ENCODE measurements at places on chromosomes 16 and 17. TPM values are rescaled to one million over a fixed set of nuclear protein-coding genes. Genes with fewer than 3 reads are reported as not detected.

DNA sequence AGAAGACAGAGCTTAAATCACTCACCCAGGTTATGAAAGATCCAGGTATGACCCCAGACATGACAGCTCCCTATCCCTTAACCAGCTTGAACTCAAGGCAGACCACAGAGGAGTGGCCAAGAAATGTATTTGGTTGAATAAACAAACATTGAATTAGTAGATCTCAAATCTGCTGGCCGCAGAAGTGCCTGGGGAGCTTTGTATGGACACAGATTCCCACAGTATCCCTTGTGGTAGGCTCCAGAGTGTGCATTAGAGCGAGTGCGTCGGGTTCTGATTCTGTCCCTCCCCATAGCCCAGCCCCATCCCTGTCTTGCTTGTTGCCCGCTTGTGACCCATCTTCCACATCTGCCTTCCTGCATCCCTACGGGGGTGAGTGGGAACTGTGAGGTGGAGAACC is 118.8 kb upstream of the FOXF1 start:
- DNase-seq, result no peak

GRCh38 chr16:4649744-4650442 is 25.3 kb downstream of the MGRN1 start:
- no peak for DNase-seq

GRCh38 chr16:85330694-85331188 is 218.5 kb upstream of the CIBAR2 start:
- no peak for DNase-seq

- no peak for DNase-seq
Observed at GRCh38 chr16:10600782-10601443, 20.5 kb upstream of the EMP2 start.

GRCh38 chr16:24577167-24577566 is 37.8 kb downstream of the RBBP6 start:
- no peak for DNase-seq

GRCh38 chr16:61595605-61596004 is 440.6 kb downstream of the CDH8 start:
- no peak for DNase-seq

- DNase-seq, result no peak
Observed at GRCh38 chr16:51222016-51222415, 70.9 kb upstream of the SALL1 start.

DNA sequence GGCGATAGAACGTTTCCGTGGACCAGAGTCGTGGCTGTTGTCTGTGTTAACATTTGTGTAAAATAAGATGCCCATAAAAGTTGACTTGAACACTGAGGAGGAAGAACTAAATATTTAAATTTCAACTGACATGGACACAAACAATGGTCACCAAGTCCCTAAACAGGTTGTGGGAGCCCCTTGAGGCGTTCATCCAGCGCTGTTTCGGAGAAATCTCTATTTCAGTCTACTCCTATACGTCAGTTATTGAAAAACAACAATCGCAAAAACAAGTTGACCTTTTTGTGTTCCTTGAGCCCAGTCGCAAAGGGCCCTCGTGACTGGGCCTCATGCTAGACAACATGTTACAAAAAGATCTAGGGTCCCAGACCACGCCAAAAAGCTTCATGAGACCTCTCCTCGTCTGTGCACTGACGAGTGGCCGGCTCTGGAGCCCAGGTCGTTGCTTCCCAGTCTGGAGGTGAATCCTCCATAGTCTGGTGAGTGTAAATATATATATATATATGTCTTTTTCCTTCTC is 439 bp upstream of the TMEM231 start:
- no peak for DNase-seq

DNA sequence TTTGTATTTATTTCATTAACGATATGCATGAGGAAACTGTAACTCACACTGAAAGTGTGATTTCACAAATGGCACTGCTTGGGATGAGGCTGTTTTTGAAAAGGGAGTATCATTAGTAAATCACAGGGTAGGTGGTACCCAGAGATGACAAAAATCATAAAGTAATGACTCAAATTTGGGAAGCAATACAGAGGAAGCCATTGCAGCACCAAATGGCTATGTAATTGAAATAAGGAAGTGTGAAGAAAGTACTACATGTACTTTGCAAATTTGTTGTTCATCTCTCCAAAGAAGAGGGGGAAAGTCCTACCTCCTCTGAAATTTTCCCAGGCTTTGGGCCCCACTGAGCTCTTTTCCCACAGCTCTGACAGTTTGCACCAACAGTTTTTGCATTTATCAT is 12.3 kb upstream of the ABCC12 start:
- no peak for DNase-seq

DNA sequence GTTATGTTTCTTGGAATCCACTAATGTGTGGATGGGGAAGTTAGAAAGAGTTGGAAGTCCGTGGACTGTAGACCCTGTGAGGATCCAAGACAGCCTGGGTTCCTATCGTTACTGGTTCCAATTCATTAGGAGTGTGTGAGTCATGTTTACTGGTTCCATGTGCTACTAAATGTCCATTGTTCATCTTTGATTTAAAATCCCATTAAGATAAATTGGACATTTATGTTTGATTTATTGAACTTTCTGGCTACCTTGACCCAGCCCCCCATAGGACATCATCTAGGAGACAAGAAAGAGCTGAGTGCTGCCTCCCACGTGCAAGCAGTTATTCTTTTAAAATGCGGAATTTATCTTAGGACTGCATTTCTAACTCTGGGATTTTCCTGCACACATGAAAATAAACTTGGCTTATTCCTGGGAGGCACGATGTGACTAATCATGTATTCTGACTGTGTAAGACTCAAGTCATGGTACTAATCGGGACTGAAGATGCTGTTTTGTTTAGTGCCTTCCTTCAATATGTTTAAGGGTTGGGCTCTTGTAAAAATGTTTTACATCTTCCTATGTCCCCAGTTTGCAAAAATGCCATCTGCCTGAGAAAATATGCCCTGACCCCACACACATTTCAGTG is 53.4 kb downstream of the RGS9 start:
- DNase-seq, result no peak

GRCh38 chr17:76379646-76380376 is 4.6 kb upstream of the SPHK1 start:
- DNase-seq, result no peak

DNA sequence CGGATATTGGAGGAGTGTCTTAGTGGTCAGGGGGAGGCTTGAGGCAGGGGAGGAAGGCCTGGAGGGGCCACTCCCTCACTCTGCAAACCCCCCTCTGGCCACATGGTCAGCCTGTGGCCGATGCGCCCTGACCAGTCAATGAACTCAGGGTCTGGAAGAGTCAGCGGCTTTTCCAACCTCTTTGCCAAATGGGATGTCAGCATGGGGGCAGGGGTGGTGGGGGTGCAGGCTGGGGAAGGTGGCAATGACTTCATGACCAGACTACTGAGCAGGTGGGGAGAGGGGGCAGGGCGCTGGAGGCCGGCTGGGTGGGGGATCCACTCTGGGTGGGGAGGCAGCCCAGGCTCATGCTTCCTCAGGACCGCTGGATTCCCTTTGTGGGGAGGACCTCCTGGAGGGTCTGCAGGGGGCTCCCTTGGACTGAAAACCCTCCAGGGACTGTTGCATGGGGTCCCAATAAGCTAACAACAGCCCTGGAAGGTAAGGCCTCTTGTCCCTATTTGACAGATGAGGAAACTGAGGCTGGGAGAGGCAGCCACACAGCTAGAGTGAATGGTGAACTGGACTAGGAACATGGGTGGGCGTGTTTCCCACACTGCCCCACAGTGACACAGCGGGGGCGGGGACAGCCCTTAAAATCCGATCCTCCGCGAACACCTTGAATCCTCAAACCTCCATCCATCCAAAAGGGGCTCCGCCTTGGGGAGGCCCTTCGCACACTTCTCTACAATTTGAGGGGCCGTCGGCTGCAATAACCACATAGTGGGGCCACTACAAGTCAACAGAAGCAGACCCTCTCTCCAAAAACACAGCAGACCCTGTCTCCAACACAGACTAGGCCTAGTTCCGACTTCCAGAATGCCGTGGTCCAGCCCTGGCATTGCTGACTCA is 81.0 kb upstream of the TOB1 start:
- no peak for DNase-seq

GRCh38 chr17:66727634-66728570 is 107.0 kb upstream of the CACNG5 start:
- DNase-seq, result peak; percentile 40

DNA sequence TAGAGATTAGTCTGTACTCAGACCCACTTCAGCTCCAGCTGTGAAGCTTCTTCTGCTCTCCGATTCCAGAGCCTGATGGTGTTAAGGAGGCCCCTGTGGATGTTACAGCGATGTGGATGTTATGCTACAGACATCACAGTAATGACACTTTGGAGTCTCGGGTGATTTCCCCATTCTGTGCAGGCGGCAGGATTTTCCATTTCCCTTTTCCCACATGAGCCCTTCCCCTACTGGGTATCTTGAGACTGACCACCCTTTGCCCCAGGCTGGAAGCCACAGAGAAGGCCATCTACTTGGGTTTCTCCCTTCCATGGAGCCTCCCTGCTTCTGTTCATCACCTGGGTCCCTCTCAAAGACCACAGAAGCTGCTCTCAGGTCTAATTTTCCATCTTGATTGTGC is 78.3 kb downstream of the KCNJ12 start:
- DNase-seq, result no peak

GRCh38 chr17:75920045-75920560 is 15.4 kb upstream of the MRPL38 start:
- no peak for DNase-seq

- DNase-seq, result peak; percentile 39
Observed at GRCh38 chr16:86681031-86681756, 102.8 kb downstream of the FOXL1 start.

GRCh38 chr16:24589997-24590396 is 50.6 kb downstream of the RBBP6 start:
- no peak for DNase-seq

Gene LITAFD
- not detected for polyA plus RNA-seq

Gene CHD9NB
- polyA plus RNA-seq, result 0.17 TPM

Gene WSCD1
- 3.9 TPM for polyA plus RNA-seq

Gene LGALS9B
- polyA plus RNA-seq, result not detected

Gene GSPT1
- 54.2 TPM for polyA plus RNA-seq

Gene CD19
- not detected for polyA plus RNA-seq

Gene HOXB4
- polyA plus RNA-seq, result 0.90 TPM

Gene ST6GALNAC2
- 1.5 TPM for polyA plus RNA-seq

Gene NLGN2
- 7.6 TPM for polyA plus RNA-seq
